ENCODE measurements at places on chromosomes 5 and 9.

DNA sequence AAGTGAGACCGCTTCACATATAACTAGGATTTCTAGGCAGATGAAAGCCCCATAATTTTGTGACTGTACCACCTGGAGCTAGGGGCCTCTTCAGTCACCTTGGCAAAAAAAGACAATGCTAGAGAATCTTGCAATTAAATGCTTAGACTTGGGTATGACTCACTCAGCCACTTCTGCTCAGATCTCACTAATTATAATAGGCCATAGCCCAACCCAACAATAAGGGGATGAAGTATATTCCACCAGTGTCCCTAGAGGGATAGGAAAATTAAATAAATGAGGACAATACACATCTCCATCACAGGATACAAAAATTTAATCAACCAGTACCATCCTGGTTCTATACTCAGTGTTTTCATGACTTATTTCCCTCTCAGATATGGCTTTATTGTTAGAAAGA, 1079.9 kb upstream of the C9orf72 start:
- no peak for DNase-seq

DNA sequence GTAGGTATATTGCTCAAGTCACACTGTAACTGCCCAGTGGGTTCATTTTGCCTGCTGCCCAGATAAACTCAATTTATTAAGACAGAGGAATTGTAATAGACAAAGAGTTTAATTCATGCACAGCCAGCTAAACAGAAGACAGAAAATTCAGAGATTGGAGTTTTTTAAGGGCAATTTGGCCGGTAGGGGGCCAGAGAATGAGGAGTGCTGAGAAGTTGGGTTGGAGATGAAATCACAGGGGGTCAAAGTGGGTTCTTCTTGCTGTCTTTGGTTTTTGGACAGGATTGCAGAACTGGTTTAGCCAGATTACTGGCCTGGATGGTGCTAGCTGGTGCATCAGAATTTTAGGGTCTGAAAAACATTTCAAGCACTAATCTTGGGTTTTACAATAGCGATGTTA, 20.7 kb upstream of the IL33 start:
- DNase-seq: no peak

DNA sequence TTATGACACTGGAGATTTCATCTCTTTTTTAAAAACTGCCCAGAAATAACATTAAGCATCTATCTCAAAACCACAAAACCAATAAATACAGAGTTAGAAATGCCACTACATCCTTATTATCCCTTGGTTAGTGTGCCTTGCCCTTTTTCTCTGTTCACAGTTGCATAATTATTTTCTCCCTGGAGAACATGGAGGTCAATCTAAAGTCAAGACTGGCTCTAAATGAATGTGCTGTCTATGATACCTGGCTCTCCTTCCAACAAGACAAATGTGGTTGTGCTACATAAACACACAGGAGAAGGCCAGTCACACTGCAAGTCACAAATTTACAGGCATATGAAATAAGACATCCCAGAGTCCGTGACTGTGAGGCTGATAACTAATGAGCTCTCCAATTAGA, 2.8 kb downstream of the FBN2 start:
- DNase-seq: no peak

DNA sequence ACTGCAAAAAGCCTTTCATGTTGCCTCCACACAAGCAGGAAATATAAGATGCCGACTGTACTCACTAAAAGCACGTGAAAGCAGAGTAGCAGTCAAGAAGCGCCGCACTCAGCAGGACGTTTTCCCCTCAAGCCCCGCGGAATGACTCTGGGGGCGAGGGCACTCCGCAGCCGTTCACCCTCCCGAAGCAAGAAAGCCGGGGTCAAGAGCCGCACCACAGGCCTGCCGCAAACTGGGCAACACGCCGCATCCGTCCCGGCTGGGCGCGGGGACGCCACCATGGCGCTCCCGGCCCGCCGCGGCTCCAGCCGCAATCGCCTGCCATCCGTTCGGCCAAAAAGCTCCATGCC, 364 bp downstream of the RPS6 start:
- peak; percentile 36 for DNase-seq

DNA sequence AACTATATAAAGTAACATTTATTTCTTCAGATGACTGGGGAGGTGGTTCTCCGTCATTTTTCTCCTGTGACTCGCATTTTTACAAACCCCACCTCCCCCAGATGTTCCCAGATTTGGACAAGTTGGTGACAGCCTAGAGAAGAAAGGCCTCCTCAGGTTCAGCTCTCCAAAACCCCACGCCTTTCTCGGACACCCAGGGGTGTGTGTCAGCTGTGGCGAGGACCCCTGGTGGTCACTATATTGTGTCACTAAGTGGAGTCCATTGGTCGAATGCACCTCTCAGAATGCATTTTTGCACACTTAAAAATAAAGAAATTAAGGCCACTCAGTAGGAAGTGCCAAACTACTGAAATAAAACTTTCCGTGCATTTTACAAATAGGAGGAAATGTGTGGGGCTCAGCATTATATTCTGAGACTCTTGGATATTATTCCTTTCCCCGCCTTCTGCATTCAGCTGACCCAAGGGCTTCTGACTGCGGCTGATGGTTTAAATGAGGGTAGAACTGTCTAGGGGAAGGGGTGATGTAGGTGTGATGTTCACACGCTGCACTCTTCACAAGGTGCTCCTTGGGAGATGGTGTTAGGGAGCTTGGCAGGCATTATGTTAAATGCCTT, 47.6 kb downstream of the ACO1 start:
- DNase-seq: peak; percentile 29

GRCh38 chr5:15897656-15898055, 281.9 kb downstream of the MARCHF11 start:
- DNase-seq: no peak

- DNase-seq: peak; percentile 4
These were observed 75.2 kb upstream of the SMARCA2 start for GRCh38 chr9:1939926-1940368.

- DNase-seq: peak; percentile 48
These were observed 1.4 kb downstream of the OTULIN start for GRCh38 chr5:14665949-14666348.

- DNase-seq: no peak
These were observed 6.2 kb downstream of the NR6A1 start for GRCh38 chr9:124764774-124765438.

DNA sequence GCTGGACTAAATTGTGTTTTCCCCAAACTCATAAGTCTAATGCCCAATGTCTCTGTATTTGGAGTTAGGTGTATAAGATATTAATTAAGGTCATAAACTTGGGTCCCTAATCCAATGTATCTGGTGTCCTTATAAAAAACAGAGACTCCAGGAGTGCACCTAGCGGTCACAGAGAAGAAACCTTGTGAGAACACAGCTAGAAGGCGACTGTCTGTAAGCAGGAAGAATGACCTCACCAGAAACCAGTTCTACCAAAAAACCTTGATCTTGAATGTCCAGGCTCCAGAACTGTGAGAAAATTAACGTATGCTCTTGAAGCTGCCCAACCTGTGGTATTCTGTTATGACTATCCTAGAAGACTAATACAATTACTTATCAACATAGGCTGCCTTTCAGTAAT, 591.7 kb upstream of the PTPRD start:
- no peak for DNase-seq

DNA sequence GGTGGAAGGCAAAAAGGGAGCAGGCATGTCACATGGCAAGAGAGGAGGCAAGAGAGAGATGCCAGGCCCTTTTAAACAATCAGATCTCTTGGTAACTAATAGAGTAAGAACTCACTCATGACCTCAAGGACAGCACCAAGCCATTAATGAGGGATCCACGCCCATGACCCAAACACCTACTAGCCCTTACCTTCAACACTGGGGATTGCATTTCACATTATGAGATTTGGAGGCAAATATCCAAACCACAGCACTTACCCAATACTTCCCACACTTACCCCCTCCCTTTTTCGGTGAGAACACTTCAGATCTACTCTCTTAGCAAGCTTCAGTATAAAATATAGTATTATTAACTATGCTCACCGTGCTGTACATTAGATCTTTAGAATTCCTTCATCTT, 41.9 kb downstream of the ZNF354A start:
- no peak for DNase-seq

DNA sequence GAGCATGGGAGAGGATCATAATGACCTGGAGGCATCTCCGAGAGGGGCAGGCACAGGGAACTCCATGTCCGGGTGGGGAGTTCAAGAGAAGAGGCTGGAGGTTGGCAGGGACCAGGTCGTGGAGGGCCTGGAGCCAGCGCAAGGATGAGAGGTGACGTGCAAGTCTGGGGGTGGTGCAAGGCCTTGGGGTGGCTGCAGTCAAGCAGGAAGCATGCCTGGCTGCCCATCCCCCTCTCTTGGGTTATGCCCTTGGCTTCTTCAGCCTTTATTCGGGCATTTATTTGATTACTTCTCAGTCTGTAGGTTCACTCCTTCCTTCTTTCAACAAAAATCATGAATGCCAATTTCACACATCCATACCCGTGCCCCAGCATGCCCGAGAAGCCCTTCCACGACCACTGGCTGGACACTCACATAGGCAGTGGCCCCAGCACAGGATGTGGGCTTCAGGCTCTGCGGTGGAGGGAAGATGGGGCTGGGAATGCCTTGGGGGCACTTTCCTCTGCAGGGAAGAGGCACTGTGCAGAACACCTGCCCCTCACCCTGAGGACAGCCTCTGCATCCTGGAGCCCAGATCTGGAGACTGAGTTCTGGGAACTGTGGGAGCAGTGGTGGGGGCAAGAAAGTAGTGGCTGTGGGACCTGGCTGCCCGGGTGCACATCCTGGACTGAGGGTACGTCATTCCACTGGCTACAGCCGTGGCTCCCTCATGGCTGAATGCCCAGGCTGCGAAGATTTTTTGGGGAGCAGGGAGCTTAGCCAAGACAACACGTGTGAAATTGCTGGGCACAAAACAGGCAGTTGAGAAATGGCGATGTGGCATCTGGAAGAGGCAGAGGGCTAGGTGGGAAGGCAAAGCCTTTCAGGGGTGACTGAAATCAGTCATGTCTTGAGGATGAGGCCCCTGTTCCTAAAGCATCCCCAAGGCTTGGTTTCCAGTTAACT, 38.6 kb downstream of the CRB2 start:
- DNase-seq: no peak

All from activated CD4-positive, alpha-beta T cell treated with anti-CD3 and anti-CD28 coated beads, Interleukin-2, amount 50 U/mL, for 4 hours (primary cell).